ENCODE measurements at places on chromosomes 12 and 14.
A peak's percentile ranks its signal among the peaks of the same experiment; 100 is the strongest.

GRCh38 chr12:15899282-15899870 lies 11.8 kb upstream of the DERA start:
- DNase-seq = peak; percentile 23

- DNase-seq = no peak
These were observed 98.4 kb downstream of the CCDC60 start for GRCh38 chr12:119432949-119433348.

DNA sequence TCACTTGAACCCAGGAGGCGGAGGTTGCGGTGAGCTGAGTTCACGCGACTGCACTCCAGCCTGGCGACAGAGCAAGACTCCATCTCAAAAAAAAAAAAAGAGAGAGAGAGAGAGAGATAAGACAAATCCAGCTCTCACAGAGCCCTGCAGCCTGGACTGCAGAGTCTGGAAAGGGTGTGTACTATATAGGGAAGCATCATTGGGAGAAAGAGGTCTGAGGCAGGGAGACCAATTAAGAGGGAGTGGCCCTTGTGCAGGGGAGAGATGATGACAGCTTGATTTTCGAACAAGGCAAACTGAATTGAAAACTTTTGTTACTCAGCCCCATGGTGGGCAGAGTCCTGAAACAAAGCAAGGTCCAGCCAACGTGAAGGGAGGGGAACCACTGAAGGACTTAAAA lies 116.2 kb downstream of the CCDC60 start:
- no peak for DNase-seq

GRCh38 chr12:124466216-124467128 lies 100.9 kb downstream of the NCOR2 start:
- DNase-seq = no peak

GRCh38 chr12:52082026-52082668 lies 2.6 kb downstream of the SMIM41 start:
- DNase-seq = no peak

DNA sequence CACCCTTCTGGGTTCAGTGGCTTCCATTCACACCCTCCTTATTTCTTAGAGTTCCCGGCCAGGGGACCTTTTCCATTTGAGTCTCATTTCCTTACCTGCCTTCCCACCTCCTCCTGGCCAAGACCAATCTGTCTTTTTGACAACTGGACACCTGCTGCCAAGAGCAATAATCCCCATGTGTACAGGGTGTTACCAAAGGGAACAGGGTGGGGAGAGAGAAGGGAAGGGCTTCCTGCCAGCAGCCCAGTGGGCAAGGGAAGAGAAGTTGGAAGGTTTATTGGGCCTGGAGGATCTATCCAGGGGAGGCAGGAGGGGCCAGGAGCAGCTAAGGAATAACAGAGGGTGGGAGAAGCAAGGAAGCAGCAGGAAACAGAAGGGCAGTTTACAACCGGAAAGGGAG lies 346.2 kb downstream of the C12orf75 start:
- no peak for DNase-seq

DNA sequence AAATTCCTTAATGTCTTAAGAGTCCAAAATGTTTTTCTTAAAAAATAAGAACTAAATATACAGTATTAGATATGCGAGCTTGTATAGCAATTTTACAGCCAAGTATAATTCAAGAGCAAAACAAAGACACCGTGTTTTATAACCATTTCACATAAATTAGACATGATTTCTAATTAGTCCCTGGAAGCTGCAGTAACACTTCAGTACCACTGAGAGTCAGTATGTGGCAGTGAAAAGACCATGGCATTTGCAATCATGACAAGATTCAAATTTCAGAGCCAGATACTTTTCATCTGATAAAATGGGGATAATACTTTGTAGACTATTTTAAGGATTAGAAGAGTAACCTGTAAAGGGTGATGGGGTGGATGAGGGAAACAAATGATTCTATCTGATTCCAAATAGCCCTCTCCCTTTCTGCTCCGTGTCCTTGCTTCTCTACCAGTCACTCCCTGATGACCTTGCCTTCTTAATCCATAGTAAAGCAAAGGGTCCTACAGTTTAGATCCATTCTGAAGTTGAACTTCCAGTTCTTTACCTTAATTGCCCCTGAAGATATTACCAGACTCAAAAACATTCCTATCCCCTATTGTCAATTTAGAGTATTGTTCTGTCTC lies 145.4 kb upstream of the ABCD2 start:
- no peak for DNase-seq

GRCh38 chr12:82723093-82723492 lies 36.4 kb downstream of the TMTC2 start:
- no peak for DNase-seq

DNA sequence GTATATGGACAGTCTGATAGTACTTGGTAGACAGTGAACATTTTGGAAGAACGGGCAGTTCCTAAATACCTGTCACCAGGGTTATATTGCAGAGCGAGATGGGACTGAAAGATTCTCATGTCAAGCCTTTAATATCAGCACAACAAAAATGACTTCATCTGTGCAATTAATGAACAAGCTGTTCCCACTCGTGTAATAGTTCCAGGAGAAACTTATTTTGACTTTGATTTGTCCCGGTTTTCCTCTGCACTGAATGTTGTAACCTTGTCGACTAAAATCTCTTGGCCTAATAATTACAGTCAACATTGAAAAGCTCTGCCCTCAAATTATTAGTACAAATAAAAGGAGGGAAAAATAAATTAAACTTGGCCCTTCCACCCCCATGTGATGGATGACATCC lies 79.5 kb downstream of the WASHC3 start:
- DNase-seq = no peak

DNA sequence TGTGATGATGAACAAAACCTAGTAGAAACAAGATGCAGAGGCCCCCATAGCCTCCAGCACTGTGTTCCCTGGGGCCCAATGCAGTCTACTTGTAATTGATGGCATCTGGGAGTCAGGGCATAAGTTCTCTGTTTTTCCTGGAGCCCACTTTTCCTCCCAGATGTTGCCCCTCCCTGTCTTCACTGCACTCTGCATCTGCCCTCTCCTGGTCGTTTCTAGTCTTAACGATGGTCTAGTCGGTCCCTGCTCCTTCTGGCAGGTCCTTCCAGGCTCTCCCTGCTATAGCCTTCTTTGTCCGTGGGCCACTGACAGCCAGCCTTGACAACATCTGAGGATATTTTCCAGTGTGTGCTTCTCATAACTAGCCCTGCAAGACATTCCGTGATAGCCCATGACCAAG lies 208.3 kb downstream of the GXYLT1 start:
- no peak for DNase-seq

- DNase-seq = no peak
These were observed 25.3 kb downstream of the PLEKHG3 start for GRCh38 chr14:64729386-64730060.

- DNase-seq = no peak
These were observed at the start of gene ASPG for GRCh38 chr14:104085032-104085888. ASPG (plus strand) TSS chr14:104085700; CDS start chr14:104085771, 71 bp downstream.

GRCh38 chr12:53300187-53300586 lies 692 bp downstream of the MYG1 start:
- DNase-seq = no peak

GRCh38 chr12:105393587-105393986 lies 63.1 kb downstream of the C12orf75 start:
- no peak for DNase-seq

GRCh38 chr14:30417121-30417520 lies 141.8 kb upstream of the G2E3 start:
- DNase-seq = no peak

GRCh38 chr12:120639771-120640721 lies at the start of gene CABP1:
CABP1 (plus strand) TSS chr12:120640626; CDS start chr12:120640686, 60 bp downstream.
- DNase-seq = no peak

DNA sequence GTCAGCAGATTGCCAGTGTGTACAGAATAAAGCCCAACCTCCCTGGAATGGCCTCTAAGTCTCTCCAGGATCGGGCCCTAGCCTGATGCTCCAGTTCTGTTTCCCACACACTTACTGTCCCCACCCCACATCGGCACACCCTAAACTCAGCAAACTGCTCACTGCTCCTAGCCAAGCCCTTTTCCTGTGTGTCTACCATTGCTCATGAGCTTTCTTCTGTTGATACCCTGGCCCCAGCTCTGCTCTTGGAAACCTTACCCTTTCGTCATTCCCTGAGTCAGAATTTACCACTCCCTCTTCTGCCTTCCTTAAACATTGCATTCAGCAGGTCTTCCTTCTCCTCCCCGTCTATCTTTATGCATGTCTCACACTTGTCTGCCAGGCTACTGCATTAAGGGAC lies 158.9 kb downstream of the TMX1 start:
- DNase-seq = peak; percentile 49

GRCh38 chr12:89901906-89902642 lies 193.4 kb upstream of the ATP2B1 start:
- no peak for DNase-seq

GRCh38 chr14:103404920-103405319 lies 19.7 kb downstream of the MARK3 start:
- no peak for DNase-seq

- DNase-seq = no peak
These were observed 30.3 kb downstream of the CORO1C start for GRCh38 chr12:108700833-108701541.

DNA sequence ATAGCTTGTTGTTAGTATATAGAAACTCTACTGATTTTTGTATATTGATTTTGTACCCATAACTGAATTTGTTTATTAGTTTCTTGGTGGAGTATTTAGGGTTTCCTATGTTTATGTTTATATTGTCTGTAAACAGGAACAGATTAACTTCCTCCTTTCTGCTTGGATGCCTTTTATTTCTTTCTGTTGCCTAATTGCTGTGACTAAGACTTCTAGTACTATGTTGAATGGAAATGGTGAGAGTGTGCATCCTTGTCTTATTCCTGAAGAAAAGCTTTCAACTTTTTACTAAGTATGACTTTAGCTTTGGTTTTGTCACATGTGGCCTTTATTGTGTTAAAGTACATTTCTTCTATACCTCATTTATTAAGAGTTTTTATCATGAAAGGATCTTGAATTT lies 20.9 kb downstream of the FBXW8 start:
- DNase-seq = no peak

DNA sequence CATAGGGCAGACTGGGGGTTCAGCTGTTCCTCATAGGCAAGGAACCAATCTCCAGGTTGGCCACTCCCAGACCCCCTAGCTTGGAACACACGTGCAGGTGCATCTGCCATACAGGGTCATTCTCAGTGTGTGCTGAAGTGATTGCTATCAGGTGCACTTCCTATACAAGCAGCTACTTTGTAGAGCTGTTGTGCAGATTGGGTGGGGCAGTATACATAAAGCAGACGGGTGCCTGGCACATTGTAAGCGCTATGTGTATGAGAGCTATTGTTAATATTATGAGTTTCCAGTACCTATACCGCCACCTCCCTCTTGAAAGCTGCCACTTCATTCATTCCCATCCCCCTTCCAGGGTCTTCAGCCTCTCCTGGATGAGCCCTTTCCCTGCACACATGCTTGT lies 17.3 kb downstream of the IRF2BPL start:
- DNase-seq = no peak

GRCh38 chr12:51048661-51049251 lies 629 bp downstream of the LETMD1 start:
- DNase-seq = no peak

GRCh38 chr14:48586099-48586498 lies 910.7 kb upstream of the MDGA2 start:
- no peak for DNase-seq

DNA sequence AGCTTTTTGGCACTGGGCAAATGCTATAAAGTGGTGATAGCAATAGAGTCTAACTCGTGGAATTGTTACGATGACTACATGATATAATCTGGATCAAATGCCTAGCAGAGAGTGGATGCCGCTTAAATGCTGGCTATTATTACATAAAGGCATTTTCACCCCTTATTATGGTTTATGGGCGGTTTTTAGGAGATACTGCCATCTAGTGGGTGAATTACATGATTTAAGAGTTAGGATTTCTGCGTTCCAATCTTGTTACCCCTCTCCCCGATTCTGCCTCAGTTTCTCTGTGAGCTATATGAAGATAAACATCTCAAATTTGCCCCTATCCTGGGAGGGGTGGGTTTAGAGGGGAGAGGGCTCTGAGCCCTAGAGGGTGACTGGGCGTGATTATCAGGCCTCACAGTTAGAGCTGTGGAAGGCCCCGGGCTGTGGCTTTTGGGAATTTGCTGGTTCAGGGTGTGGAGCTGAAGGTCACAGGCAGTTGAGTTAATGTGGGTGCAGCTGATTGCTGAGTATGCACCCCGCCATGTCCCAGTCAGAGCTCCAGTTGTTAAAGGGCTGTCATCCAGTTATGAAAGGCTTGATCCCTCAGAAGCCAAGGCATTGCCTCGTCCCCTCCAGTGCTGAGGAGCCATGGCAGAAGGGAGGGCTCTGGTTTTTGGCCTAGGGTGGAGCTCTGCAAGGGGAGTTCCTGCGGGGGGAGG lies 14.4 kb downstream of the CLSTN3 start:
- no peak for DNase-seq

- DNase-seq = no peak
These were observed 34.0 kb upstream of the NFYB start for GRCh38 chr12:104171785-104172569.

GRCh38 chr14:57462551-57462950 lies 31.1 kb downstream of the CCDC198 start:
- DNase-seq = no peak

DNA sequence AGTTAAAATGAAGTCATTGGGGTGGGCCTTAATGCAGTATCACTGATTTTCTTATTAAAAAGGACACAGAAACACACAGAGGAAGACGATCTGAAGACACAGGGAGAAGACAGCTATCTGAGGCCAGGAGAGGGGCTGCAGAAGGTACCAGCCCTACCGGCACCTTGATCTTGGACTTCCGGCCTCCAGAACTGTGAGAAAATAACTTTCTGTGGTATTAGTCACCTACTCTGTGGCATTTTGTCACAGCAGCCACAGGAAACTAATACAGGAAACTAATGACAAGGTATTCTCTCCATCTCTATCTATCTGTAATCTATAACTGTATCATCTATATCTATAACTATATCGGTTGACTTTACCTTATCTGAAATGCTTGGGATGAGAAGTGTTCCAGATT lies 1149.5 kb downstream of the BCL11B start:
- DNase-seq = no peak

DNA sequence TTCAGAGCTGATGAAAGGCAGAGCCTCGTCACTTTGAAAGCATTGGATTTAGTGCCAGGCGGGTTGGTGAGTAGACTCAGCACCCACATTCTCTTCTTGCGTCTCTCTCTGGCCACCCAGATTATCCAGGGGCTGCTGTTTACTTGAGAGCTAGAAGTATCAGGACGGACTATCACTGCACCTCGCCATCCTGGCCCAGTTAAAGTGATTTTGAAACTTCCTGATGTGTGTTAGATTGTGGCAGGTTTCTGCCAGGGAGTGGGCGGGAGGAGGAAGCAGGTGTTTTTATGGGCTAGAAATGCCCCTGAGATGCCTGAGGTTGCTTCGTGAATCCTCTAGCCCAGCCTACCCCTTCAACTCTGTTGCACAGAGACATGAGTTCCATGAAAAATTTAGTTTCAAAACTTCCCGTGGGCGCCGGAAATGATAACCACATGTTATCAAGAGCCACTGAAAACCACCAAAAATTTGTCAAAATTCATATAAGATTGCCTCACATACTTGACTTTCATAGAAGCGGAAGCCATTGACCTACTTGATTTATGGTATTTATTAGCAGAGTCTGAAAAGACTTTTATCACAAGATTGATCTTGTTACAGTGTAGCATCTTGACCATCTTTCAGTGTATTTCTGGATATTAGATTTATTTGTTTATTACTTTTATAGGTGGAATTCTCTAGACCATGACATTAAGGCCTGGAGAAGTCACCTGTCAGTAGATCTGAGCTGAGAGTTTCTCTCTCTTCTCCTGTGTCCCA lies 466.0 kb downstream of the RAD51B start:
- no peak for DNase-seq

All from SJSA1 (cell line).